NCI-H187 treated with DMSO at 0.1 percent for 48 hours (cell line): ENCODE measurements at places on chromosomes 4 and X.
A peak's percentile ranks its signal among the peaks of the same experiment; 100 is the strongest.

GRCh38 chrX:24643116-24643515 is 4.0 kb downstream of the PCYT1B start:
- no peak for DNase-seq

- DNase-seq: no peak
These were observed 141.3 kb downstream of the MGST2 start for GRCh38 chr4:139806929-139807328.

DNA sequence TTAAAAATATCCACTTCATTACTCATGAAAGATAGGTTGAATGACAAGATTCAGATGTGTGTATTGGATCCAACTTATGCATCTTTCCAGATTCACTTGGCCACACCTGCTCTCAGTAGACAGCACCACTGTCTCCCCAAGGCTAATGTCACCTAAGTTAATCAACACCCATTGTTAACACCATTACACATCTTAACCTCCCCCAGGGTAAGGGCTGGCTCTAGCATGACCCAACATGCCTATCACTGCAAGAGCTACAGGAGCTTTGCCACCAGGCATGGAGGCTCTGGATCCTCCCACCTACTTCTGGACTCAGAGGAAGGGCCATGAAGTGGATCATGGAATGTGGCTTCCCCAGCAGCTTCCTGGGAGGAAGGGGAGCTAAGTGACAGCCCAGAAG is 32.8 kb upstream of the LSM6 start:
- DNase-seq: no peak

DNA sequence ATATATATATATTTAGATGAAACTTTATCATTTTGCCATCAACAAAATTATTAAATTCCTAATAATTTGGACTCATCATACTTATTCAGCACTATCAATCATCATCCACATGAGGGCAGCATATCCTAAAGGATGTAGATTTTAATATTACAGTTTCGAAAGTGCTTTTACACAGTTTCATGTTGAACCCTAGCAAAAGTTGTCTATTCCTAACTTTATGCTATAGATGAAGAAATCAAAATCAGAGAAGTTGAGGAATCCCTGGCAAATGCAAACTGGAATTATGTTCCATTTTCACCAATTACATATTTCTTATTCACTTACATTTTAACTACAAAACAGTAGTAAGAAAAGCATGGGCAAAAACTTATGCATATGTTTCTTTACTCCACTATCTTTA is 36.6 kb upstream of the UGT2A1 start:
- DNase-seq: no peak

- no peak for DNase-seq
These were observed 472.6 kb upstream of the CPEB2 start for GRCh38 chr4:14529653-14530052.

- peak; percentile 16 for DNase-seq
These were observed 63.6 kb downstream of the DCX start for GRCh38 chrX:111348429-111348828.

GRCh38 chr4:5928274-5928673 is 35.4 kb upstream of the CRMP1 start:
- no peak for DNase-seq

DNA sequence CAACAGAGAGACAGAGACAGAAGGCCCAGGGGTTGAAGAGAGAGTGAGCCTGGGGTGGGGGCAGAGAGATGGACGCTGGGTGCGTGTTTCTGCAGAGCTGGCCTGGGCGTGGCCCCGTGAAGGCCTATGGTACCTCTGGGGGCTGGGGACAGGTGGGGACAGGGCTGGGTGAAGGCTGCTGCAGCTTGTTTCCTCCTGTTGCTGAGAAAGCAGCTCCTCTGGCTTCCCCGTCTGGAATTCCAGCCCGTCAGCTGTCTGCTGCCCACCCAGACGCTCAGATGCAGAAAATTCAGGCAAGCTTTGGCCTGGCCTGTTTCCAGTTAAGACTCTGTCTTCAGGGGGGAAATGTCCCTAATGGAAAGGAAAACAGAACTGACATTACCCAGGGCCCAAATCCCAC is 76.8 kb upstream of the PSAPL1 start:
- DNase-seq: no peak

- no peak for DNase-seq
These were observed 459.8 kb upstream of the DIPK2B start for GRCh38 chrX:45660477-45660876.

GRCh38 chr4:5203309-5203992 is 152.2 kb downstream of the STK32B start:
- peak; percentile 74 for DNase-seq

DNA sequence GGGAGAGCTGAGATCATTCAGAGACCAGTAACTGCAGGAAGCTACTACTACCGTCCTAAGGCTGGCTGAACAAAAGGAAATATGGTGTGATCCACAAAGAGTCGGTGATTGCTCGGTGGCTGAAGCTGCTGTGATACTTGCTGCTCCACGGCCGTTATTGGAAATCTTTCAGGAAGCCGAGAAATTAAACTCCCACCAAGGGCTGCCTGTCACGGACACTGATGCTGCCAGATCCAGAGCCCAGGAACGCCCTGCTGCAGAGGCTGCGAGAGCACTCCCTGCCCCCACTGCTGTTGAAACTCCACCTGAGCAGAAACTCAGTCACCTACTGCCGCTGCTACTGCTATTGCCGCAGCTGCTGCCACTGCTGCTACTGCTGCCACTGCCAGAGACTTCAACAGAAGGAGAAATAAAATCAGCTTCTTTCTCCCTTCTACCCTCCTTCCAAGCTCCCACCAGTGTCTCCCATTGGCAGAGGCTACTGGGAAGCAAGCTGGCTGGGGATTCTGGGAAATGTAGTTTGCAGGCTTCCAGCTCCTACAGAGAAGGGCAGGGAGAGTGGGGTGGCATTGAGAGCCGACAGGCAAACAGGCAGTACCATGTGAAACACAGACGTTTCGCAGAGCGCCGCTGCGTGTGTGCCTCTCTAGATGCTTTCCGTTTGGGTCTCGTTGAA is 126.0 kb upstream of the ENPP6 start:
- DNase-seq: peak; percentile 29

- no peak for DNase-seq
These were observed 55.8 kb downstream of the EMCN start for GRCh38 chr4:100461807-100462605.

- no peak for DNase-seq
These were observed 92.1 kb upstream of the RPA4 start for GRCh38 chrX:96791559-96791958.

- DNase-seq: no peak
These were observed 29.0 kb downstream of the SGMS2 start for GRCh38 chr4:107853444-107854355.

GRCh38 chr4:147195386-147195785 is 249.7 kb upstream of the TTC29 start:
- DNase-seq: no peak

DNA sequence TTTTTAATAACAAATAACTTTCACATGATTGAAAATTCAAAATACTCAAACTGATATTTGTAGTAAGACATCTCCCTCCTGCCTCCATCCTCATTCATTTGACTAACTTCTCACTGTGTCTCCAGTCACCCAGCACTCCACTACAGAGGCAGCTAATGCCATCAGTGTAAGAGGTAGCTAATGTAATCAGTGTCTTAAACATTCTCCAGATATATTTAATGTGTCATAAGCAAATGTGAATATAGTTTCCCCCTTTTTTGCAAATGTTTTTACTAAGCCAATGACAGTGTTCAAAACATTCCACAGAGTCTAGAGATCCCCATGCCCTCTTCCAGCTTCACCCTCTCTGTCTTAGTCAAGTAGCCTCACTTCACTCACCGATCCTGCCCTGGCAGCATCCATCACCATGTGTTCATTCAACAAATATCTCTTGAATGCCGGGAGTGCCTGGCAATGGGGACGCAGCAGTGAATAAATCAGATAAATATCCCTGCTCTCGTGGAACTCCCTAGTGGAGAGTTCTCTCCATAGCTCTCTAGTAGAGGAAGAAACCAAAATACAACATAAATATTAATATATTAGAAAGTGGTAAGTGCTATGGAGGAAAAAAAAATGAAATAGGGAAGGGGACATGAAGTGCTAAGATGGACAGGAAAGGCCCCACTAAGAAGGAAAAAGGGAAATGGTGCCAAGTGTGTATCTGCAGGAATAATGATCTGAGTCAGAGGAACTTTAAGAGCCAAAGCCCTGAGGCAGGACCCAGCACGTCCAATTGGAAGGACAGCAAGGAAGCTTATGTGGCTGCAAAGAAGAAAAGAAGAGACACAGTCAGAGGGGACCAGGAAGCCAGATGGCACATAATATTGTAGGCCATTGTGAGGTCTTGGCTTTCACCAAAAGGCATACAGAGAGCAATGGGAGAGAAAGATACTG is 18.7 kb downstream of the SCFD2 start:
- DNase-seq: no peak

DNA sequence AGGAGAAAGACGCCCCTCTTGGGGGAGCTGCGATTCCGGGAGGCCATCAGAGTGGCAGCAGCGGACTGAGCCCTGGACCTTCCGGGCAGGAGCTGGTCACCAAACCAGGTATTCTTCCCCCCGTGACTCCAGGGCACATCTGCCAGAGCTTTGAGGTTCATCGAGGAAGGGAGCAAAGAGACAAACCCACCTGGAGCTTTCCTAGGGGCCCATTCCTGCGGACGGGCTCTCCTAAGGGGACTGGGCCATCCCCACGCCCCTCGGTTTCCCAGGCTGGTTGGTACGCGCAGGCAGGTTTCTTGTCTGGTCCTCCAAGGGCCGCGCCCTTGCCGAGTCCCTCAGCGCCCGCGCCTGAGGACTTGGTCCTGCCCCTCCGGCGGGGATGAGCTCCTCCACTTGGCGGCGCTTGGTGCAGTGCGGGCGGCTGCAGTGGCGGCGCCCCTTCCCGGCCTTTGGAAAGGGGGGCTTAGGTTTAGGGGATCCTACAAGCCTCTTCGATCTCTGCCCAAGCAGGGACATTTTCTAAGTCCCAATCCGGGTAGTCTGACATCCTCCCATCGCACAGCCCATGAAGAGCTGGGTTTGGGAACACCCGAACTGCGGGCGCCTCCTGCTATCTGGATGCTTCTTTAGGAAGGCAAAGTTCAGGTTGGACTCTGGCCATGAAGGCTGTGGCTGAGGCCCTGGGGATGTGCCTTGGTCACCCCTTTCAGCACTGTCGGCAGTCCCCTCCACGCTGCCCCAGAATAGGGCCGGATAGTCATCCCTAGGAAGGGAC is 538 bp downstream of the STBD1 start:
- no peak for DNase-seq
